ENCODE measurements at places on chromosomes 7 and 10.

GRCh38 chr7:8881916-8882315 lies 448.5 kb downstream of the NXPH1 start:
- DNase-seq = no peak

DNA sequence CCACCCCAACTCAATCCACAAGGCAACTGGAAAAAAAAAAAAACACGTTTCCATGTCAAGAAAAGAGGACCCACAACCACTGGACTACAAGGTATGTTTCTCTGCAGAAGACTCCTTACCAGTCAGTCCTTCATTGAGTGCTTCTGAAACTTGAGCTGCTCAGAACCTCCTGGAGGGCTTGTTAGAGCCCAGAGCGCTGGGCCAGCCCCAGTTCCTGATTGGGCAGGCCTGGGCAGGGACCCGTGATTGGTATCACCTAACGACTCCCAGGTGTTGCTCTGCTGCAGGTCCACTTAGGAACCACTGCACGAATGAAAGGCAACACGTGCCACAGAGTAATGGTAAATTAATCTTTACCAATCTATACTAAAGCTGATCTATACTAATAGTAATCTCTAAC lies 473 bp upstream of the CCDC201 start:
- no peak for DNase-seq

- no peak for DNase-seq
Measured at GRCh38 chr7:55006499-55006898, 12.3 kb upstream of the EGFR start.

DNA sequence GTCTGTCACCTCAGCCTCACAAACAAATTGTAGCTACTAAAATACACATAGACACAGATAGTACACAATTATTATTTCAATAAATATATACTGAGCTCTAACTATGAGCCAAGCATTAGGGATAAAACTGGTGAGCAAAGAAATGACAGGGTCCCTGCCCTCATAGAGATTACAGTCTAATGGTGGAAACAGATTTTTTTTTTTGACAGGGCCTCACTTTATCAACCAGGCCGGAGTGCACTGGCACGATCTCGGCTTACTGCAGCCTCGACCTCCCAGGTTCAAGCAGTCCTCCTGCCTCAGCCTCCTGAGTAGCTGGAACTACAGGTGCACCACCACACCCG lies 695 bp upstream of the RBM28 start:
- DNase-seq = no peak

DNA sequence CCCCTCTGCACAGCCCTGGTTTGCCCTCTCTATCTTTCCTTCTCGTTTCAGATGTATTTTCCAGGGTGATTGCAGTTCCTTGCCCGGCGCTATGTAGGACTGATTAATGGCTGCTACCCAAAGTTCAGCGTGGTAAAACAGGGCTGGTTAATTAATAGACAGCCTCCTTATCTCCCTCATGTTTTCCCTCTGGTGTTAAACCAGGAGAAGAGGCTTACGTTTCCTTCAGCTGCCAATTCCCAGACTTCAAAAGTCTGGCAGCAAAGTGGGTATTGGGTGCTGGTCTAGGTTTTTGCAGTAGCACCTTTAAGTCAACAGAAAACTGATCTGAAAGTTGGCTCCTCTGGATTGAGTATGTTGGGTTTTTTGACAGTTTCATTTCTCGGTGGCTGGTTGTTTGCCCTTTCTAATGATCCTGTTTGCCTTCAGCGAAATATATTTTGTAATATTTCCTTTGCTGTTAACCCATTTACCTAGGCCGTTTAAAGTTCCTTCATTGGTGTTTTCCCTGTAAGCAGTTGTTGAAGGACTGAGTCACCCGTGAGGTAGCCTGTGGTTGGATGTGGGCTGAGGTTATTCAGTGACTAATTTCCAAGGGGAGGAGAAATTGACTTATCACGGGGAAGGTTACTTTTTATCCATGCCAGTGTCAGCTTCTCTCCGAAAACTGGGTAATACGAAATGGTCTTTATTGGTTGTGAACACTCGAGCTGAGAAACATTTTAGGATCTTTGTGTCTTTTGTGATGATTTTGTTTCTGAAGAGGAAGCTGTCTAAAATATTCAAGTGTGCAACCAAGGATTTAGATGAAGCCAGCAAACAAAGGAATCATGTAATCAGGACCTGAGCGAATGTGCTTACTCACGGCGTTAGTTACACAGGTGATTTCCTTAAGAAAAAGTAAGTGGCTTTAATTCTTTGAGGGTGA lies 257.2 kb downstream of the KIAA1217 start:
- no peak for DNase-seq

DNA sequence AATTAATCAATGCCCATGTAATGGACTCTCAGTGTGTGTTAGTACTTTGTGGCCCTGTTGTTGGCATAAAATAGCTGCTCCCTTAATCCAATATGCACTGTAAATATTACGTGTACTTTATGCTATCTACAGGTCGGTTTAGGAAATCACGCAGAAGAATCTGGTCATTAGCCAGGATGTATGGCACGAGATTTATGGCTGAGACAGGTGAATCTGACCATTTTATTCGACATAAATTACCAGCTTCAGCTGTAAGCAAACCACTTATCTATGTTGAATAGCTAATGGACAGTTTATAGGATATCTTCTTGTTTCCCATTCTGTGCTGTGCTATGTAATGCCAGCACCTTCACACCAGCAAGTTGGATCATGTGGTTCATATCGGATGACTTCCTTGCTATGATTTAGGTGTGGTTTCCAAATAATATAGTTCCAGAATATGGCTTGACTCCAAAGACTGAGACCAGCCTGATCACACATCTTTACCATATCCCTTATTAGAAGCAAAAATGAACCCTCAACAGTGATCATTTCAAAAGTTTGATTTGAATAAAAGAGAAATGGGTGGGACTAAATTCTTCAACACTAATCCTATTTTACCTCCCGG lies 301.4 kb downstream of the AHR start:
- no peak for DNase-seq

- DNase-seq = no peak
Measured at GRCh38 chr7:132030883-132031282, 474.5 kb upstream of the PODXL start.

DNA sequence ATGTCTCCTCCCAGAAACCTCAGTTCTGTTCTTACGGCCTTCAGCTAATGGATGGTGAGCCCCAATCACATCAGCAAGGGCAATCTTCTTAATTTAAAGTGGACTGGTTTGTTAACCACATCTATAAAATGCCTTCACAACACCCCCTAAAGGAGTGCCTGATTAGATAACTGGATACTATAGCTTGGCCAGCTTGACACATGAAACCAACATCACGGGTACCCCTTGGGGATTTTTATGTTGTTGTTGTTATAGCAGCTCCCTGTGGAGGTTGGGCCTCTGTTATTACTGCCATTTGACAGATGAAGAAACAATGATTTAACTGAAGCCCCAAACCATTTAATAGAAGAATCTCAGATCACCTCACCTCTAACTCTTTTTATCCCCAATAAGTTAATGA lies 26.8 kb downstream of the STRA8 start:
- DNase-seq = no peak

- no peak for DNase-seq
Measured at GRCh38 chr7:85573844-85574243, 387.0 kb upstream of the SEMA3D start.

GRCh38 chr7:4792537-4793126 lies 17.2 kb downstream of the AP5Z1 start:
- no peak for DNase-seq

- no peak for DNase-seq
Measured at GRCh38 chr10:61125560-61126170, 181.7 kb upstream of the RHOBTB1 start.

GRCh38 chr7:149881328-149882247 lies 7.8 kb downstream of the ATP6V0E2 start:
- DNase-seq = no peak

All from activated CD8-positive, alpha-beta memory T cell treated with anti-CD3 and anti-CD28 coated beads for 1 hour (primary cell).